Endothelial cell of umbilical vein (primary cell): ENCODE measurements at places on chromosomes 13 and 19.

- H3K27ac ChIP-seq = no peak overlapping the region
- no peaks in the 10 kb centered on the region for H3K36me3 ChIP-seq
- no peaks in the 10 kb centered on the region for H3K4me1 ChIP-seq
- no peak overlapping the region for H3K4me3 ChIP-seq
Observed at GRCh38 chr19:28420811-28421550, 792.0 kb downstream of the UQCRFS1 start.

DNA sequence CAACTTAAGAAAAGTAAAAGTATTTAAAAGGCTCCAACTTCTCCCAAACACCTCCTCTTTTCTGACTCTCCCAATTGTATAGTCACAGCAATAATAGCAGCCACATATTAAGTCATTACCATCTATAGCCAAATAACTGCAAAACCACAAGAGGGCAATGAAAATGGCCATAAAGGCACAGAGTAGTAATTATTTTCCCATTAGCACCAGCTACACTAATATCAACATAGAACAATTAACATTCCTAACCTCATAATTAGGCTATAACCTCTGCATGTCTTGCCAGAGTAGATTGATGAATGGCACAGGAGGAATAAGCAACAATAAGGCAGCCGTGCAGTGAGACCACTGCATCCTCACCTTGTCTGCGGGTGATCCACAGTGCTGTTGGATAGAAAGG lies 226.4 kb upstream of the SERP2 start:
- H3K4me1 ChIP-seq = peaks cover 11% of the 10 kb centered on the region
- no peak overlapping the region for H3K4me3 ChIP-seq
- H3K27ac ChIP-seq = no peak overlapping the region
- H3K27me3 ChIP-seq = no peaks in the 10 kb centered on the region

- no peak for DNase-seq
- no peaks in the 10 kb centered on the region for H3K27me3 ChIP-seq
- H3K36me3 ChIP-seq = no peaks in the 10 kb centered on the region
Observed at GRCh38 chr19:17001603-17002183, 24.9 kb downstream of the CPAMD8 start.

DNA sequence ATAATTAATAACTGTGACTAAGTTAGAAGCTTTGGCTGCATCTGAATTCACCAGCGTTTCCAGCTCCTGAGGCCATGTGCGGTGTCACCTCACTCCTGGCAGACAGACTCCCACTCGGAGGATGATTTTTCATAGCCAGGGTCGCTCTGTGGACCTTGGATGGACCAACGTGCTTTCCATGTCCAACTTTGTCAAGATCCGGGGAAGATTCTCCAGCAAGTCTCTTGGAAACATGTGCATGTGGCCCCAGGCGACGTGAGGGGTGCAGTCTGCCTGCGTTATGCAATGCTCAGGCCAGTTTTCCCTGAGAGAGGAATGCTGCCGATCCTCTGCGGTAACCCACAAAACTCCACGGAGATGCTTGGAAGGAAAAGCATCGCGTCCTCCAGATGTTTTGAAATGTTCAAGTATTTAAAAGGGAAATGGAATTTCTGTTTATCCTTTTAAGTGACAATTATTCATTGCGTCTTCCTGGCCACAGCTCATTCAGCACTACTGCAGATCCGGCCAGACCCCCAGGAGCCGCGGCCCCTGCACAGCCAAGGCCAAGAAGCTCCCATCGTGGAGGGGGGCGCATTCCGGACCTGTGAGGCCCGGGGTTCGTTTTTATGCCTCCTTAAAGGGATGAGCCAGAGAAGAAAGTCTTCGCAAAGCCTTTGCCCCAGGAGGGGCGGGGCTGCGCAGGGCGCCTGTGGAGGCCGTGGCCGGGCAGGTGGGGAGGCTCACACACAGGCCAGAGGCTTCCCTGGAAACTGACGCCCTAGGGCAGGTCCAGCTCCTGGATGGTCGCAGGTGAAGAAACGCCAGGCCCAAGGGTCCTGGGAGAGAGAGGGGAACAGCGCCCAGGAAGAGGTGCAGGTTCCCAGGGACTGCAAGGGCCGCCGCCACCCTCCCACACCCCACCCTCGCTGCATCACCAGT lies 46.0 kb downstream of the C13orf46 start:
- no peaks in the 10 kb centered on the region for H3K36me3 ChIP-seq
- no peak overlapping the region for H3K27ac ChIP-seq
- H3K4me3 ChIP-seq = no peak overlapping the region
- peaks cover 6% of the 10 kb centered on the region for H3K27me3 ChIP-seq
- DNase-seq = no peak

GRCh38 chr19:38081547-38082255 lies 142.3 kb downstream of the DPF1 start:
- H3K4me1 ChIP-seq = peaks cover 14% of the 10 kb centered on the region
- no peaks in the 10 kb centered on the region for H3K36me3 ChIP-seq
- no peak overlapping the region for H3K4me3 ChIP-seq
- no peak overlapping the region for H3K27ac ChIP-seq
